ENCODE measurements at places on chromosomes 13 and 19.
A peak's percentile ranks its signal among the peaks of the same experiment; 100 is the strongest.

GRCh38 chr13:99983499-99984401 is 2.2 kb downstream of the ZIC2 start:
- DNase-seq, result no peak

DNA sequence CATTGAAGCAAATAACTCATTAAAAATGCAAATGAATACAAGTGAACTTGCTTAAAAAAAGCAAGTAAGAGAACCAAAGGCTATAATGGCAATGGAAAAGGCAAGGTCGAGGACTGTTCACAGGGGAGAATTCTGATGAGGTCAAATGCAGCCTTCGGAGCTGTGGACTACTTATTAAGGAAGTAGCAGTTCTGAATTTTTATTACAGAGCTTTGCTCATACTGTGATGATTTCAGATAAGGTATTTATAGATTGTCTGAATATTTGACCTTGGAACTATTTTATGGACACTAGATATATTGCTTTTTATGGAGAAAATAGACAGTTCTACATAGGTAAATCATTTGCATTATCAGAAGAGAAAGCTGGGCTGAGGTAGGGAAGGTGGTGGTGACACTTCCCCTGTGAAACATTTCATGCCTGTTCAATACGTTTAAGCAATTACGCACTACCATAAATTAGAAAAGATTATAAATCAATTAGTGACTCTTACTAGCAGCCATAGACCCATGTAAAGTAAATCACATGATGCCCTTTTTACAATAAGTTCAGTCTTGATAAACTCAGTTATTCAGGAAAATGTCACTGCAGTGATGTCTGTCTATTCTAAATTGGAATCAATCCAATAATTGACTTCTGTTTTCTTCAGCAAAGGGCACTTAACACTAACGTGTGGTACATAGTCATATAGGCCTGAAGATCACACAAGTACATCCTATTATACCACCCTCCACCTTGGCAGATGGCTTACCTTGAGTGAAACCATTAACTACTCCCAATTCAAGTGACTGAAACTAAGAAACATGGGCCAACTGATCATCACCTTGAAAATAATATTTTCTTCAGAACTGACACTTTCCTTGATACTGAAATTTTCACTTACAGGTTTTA is 260.0 kb downstream of the KLF12 start:
- no peak for DNase-seq

GRCh38 chr13:26601669-26602068 is 44.2 kb downstream of the WASF3 start:
- DNase-seq, result peak; percentile 70

- peak; percentile 25 for DNase-seq
Measured at GRCh38 chr19:4267101-4267900, 11.8 kb upstream of the SHD start.

DNA sequence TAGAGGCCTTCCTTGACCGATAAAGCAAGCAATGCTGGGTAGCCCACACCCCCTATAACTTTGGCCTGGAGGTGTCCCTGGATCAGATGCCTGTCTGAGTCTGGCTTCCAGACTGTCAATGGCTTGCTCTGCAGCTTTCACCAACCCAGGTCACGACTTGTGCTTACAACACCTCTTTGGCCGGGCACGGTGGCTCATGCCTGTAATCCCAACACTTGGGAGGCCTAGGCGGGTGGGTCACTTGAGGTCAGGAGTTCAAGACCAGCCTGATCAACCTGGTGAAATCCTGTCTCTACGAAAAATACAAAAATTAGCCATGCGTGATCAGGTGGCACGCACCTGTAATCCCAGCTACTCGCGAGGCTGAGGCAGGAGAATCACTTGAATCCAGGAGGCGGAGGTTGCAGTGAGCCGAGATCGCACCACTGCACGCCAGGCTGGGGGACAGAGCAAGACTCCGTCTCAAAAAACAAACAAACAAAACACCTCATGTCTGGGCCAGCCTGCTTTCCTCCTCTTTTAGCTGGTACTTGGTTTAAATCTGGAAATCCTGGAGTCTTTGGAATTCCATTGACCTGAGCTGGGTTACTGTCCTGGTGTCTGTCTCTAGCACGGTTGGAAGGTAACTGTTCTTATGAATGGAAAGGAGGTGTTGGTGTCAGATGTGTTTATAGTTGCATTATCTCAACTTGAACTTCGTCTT is 10.3 kb upstream of the GARRE1 start:
- DNase-seq, result no peak

DNA sequence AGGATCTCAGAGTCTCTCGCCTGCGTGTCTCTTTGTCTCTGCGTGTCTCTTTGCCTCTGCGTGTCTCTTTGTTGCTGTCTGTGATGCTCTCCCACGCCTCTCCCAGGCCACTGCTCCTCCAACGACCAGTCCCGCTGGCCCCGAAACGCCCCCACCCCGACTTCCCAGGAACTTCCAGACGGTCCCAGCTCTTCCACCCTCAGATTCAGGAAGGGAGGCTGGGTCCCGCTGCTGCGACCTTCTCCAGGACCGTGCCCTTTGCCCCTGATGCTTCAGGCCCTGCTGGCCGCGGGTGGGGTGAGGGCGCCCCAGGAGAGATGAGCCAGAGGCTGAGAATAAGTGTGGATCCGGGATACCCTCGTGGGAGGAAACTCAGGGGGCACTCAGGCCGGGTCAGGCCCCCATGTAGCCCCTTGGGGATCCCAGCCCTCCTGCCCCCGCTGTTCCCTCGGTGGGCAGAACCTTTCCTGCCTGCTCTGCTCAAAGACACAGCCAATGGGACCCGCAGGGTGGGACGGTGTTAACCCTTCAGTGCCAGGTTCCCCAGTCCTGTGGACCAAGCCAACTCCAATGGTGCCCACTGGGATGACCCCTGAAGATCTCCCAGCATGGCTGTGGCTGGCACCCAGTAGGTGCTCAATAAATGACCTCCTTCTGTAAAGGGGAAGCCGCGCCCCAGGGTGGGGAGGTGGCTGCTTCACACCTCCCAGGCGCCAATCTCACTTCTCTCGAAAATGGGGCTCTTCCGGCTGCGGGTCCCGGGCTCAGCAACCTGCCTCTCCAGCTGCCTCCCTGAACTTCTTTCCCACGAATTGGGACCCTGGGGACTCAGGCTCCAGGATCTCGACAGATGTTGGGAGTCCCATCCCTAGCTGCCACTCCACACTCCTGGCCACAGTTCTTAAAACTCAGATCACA is 1.5 kb upstream of the S1PR5 start:
- no peak for DNase-seq

GRCh38 chr19:2636141-2636896 is 66.2 kb downstream of the GNG7 start:
- no peak for DNase-seq

GRCh38 chr13:30861836-30862467 is 44.1 kb upstream of the MEDAG start:
- DNase-seq, result no peak

GRCh38 chr19:7661744-7662538 is 6.9 kb upstream of the RETN start:
- no peak for DNase-seq

DNA sequence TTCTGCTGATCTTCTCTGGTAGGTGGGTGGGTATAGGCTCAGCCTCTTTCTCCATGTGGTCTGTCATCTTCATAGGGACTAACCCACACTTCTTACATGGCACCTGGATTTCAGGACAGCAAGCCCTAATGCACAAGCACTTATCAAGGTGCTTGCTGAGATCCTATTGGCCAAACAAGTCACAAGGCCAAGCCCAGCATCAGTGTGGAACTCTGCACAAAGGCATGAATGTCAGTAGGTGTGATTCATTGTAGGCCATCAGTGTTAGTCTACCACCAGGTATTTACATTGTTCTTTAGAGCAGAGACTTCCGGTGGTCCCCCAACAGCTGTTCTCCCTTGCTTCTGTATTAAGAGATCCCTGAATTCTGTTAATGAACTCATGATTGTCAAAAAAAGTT is 8.3 kb upstream of the RB1 start:
- no peak for DNase-seq

DNA sequence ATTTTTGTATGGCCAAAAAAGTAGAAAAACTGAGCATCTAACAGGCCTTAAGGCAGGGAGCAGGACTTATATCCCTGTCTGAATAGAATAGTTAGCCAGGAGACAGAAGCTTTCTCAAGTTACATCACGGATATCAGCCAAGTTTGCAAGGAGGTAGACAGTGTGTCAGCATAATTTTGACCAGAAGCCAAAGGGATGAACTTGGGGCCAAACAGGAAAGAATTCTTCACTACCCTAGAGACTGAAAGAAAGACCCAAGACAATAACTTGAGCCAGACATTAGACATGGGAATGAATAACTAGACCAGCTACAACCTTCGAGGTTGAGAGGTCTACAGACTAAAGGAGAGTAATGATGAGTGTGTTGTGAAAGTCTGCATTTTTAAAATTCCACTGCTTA is 48.1 kb upstream of the PCDH9 start:
- DNase-seq, result peak; percentile 99

DNA sequence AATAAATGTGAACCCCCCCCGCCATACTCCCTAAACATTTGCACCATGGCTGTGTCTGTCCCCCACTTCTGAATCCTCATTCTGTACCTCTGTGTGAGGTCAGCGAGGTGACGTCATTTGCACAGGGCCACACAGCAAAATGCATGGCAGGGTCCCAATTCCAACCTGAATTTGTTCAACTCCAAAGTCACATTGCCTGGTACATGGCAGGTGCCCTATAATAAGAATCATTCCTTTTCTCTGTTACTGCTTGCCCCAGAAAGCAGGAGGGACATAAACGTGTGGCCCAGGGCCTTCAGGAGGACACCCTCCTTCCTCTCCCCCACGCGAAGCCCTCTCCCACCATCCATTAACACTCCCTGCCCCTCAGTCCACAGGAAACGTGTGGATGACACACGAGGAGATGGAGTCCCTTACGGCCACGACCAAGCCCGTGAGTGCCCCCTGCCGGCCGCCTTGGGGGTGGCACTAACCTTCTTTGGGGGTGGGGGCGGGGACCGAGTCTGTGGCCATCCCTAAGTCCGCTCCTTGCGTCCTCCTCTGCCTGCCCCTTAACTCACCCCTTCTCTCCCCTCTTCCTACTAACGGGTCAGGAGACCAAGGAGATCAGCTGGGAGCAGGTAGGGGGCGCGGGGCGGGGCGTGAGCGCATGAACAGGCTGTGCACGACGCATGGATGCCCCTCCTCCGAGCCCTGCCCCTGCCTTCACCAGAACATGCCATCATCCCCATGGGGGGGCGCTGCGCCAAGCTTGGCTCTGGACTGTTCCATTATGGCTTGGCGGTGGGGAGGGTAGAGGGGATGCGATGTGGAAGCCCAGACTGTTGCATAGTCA is 9.4 kb downstream of the HRC start:
- DNase-seq, result peak; percentile 73

DNA sequence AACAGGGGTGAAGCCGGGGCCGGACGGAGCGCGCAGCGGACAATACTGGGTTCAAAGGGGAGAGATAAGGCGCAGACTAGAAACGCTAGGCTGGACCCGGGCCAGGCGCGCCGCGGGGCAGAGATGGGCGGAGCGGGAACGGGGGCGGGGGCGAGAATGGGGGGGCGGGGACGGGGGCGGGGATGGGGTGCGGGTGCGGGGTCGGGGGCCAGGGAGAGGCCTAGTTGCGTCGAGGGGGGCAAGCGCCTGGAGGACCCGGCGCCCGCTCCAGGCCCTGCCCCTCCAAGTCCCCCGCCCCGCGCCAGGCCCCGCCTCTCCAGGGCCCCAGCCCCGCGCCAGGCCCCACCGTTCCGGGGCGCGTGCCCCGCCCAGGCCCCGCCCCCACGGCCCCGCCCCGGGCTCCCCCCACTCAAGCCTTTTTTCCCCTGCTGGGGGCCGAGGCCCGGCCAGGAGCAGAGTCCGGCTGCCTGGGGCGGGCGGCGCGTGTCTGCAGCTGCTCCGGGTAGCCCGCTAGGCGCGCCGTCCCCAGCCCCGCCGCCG is at the start of gene CERS4:
CERS4 (plus strand) TSS at position 449 of the 540 bp plus-strand sequence. CDS start 41,707 bp downstream, outside the sequence.
- peak; percentile 44 for DNase-seq

DNA sequence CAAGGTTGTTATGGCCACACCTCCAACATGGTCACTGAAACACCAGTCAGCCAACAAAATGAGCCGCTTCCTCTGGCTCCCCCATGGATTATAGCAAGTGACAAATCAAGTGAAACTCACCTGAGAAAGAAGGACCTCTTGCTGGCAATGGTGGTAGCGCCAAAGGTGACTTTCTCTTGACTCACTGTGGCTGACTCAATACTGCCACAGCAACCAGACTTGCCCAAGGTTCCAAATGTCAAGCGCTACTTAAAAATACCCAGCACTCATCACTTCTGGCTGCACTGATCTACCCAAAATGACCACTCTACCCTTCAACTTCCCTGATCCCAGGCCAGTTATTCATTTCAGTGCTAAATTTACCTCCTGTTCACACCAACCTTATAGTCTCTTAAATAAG is 495.5 kb downstream of the FOXO1 start:
- no peak for DNase-seq

GRCh38 chr13:50378509-50379044 is 363.3 kb downstream of the KCNRG start:
- no peak for DNase-seq

DNA sequence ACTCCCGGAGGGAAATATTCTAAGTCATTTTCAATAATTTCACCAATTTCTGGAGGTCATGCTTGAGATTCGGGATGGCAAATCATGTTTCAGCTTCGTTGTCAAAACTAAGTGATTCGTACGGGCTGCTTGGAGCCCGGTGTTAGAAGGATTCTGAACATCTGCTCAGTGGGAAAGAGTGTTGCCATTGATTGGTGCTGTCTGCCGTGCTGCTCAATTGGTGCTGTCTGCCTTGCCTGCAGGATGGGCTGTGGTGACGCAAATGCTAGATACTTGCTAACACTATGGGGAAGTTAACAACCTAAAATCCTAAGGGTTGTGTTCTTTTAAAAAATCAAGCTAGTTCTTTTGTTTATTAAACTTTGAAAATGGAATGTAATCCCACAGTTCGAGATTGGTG is 17.3 kb upstream of the CACNG8 start:
- DNase-seq, result no peak

DNA sequence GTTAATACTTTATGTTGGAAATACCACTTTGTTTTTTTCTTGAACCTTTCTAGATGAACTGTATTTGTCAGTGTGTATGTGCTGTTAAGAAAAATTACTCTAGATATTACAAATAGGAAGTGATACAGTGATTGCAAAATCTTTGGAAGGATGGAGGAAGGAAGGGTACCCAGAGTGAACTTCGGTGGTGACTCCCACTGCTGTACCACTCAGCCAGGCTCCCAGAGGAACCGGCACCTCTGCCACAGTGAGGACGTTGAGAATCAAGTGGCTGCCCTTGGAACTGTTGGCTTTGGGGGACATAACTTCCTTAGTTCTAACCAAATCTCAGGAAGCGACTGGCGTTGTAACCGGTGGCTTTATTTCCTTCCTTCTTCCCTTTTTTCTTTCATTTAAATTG is 184.7 kb downstream of the PCCA start:
- DNase-seq, result no peak

DNA sequence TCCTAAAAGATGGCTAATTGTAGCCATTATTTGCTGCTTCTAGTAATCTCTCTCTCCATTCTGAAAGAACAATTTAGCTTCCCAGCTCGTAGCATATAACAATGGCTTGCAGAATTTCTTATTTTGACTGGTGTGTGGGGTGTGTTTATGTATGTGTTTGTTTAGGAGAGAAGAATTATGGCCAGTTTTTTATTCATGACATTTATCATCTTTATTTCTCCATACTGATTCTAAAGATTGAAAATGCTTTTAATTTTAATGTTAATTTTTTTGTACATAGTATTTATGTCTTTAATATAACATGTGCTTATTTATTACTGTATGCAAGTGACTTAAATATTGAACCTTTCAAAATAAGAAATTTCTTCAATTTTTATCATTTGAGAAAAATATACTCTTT is 115.8 kb upstream of the TMTC4 start:
- DNase-seq, result no peak
